ENCODE measurements at places on chromosomes 3 and 15.

- no peak for DNase-seq
Measured at GRCh38 chr15:59294574-59295260, 78.0 kb downstream of the MYO1E start.

DNA sequence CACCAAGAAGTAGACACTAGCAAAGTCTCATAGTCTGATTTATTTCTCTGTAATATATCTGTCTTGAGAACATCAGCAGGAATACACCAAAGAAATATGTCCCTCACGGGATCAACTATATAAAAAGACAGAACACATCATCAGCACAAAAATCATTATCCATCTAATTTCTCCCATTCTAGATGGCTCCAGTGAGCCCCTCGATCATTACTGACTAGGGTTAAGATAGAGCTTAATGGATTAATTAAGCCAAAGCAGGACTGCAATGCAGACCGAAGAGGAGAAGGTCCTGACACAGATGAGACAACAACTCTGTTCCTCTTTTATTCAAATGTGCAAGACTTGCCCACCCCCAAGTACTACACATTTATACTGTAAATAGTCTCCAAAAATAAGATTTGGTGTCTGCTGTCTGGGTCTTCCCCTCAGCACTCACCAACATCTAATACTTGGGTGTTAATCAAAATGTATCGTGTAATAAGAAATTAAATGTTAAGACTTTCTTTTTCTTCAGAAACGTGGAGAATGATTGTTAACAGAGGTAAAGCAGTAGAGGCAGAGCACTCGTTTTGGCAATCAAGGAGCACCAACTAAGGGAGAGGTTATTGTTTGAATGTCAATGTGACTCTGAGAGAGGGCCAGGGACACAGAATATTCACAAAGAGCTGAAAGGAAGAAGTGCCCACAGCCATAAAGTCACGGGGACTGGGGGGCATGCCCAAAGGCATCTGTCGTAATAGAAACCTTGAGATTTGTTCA, 133.6 kb downstream of the TIGIT start:
- DNase-seq: no peak

DNA sequence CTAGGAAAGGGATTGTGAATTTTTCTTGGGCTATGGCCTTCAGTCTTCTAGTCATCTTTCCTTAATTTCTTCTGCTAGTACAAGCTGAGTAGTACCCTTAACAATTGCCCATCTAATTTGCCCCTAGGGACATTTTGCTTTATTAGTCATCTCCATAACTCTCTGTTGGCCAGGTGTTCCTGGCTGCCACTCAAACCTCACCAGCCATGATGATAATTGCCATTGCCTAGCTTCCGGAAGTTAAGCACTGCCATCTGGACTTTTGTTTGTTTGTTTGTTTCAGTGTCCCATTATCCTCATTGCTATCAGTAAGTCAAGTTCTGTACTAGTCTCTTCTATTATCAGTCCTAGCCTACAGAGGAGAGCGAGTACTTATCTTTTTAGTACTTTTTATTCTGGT, 36.6 kb upstream of the UBL7 start:
- no peak for DNase-seq

DNA sequence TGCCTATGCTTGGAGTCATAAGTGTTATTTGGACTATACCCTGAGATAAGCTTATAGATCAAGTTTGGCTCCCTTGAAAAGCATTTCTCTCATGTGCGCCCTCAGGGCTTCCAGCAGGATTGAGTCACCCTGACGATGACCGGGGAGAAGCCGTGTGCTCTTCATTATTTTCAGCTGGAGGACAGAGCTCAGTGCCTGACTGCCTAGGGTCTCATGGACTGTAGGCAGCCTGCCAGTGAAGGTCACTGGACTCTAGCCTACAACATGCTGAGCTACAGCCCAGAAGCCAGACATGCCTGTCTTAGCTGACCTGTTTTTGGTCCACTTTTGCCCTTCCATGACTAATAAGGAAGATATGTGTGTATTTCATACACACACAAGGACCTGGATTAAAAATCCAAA, 31.6 kb upstream of the NUDT16 start:
- DNase-seq: no peak

DNA sequence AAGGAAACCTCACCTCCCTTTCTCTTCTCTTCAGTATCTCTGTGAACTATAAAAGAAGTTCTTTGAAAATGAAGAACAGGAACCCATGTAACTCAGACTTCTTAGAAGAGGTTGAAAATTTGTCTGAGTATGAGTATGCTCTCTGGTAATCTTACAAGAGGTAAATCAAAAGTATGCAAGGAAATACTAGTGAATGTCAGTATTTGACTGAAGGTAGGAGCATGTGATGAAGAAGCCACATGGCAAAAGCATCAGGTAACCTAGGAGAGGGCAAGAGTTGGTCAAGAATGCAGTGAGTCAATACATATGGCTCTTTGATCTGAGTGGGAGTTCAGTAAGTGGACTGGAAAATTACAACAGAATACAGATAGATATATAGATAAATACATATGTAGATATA, 133.0 kb upstream of the NECTIN3 start:
- DNase-seq: no peak

- DNase-seq: no peak
Measured at GRCh38 chr3:50390508-50391224, 31.3 kb upstream of the TMEM115 start.

DNA sequence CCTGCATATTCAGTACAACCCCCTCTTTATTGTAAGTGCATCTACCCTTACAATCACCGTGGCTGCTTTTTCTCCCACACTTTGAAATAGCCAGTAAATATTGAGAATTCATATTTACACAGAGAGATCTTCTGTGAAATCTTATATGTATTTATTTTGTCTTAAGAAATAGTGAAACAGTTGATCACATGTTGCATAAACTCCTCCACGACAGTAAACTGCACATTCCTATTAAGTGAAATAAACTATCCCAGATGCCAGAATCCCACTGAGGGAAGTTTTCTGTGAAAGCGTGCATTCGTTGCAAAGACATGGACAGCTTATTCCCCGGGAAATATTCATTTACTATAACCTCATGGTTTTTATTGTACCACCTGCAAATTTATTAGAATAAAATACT, 796.0 kb downstream of the ROBO2 start:
- DNase-seq: no peak

- DNase-seq: no peak
Measured at GRCh38 chr3:47010111-47010712, 30.7 kb downstream of the NBEAL2 start.

- DNase-seq: no peak
Measured at GRCh38 chr15:36863570-36863969, 236.8 kb downstream of the MEIS2 start.

- DNase-seq: no peak
Measured at GRCh38 chr3:151477591-151478334, 16.9 kb upstream of the IGSF10 start.

- no peak for DNase-seq
Measured at GRCh38 chr15:58521293-58521991, 89.7 kb downstream of the LIPC start.

DNA sequence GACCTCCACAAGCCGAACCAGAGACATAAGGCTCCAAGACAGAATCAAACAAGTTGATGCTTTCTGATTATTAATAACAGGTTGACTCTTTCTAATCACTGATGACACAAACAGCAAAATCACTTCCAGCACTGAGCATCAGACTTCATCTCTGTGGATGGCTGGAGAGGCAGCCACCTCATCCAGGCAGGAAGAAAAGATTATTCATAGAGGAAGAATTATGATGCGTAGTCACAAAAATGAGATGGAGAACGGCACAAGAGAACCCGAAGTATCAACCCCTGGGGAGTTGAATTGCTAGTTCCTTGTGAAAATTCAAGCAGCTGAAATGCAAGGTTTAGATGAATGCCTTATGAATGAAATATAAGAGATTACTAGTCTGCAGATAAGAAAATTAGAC, 49.9 kb upstream of the LMCD1 start:
- no peak for DNase-seq

GRCh38 chr3:166263460-166263859, 426.2 kb upstream of the BCHE start:
- DNase-seq: no peak

GRCh38 chr3:104908761-104909160, 457.9 kb upstream of the ALCAM start:
- no peak for DNase-seq

GRCh38 chr3:29577250-29577649, 296.4 kb downstream of the RBMS3 start:
- no peak for DNase-seq

DNA sequence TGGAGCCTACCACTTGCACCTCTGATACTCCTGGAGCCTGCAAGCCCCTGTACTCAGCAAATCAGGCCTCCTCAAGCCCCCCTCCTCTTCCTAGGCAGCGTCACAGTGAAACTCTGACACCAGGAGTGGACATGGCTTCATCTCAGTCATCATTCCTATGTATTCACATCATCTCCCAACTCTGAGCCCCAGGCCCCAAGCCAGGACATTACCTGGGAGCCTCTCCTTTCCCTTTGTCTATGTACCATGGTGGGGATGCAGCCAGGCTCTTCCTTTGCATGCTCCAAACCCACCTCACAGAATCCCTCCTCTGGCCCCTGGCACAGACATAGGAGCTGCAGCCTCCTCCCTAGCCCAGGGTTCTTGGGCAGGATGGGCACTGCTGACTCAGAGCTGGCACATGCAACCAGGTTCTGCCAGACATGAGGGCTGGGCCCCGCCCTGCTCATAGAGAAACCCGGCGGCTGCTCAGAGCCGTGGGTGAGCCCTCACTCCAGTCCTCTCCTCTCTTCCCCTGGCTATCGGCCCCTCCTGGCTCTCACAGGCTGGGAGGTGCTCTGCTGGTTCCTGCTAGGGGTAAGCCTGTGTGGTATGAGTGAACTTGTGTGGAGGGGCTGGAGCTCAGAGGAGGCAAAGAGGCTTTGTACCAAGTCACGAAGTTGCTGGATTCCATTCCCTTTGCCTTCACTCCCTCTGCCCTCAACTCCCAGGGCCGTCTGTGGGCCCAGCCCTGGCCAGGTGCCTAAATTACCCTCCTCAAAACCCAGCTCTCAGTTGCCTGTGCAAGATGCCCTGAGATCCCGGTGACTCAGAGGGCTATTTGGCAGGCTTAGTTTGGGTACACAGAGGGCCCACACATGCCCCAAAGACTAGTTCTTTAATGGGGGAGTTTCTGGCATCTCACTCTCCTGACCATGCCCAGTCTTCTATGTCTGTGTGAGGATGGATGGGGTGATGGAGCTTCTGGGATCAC, 1.9 kb upstream of the PLCD1 start:
- DNase-seq: peak; percentile 31

DNA sequence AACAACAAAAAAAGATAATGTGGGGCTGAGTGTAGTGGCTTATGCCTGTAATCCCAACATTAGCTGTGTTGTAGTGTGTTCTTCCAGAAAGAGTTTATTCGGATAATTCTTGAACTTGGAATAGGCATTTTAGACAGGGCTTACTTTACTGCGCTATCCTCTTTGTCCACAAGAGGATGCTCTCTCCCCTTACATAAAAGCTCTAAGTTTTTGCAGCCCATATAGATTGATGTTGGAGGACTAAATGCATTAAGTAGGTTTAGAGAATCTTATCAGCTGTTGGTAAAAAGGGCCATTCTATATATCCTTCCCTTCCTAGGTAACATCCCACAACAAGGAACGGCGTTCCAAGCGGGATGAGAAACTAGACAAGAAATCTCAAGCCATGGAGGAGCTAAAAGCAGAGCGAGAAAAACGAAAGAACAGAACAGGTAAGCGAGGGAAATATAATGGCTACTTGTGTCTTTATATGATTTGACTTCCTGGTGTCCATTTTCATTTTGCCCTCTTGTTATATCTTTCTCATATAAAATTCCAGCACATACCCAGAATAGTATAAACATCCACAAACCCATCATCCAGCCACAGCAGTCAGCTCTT, 27.8 kb upstream of the ITPKA start:
- no peak for DNase-seq

Measured in stimulated activated naive CD8-positive, alpha-beta T cell treated with anti-CD3 and anti-CD28 coated beads, Interleukin-15, Interleukin-2, amounts not matched to agents 100 U/mL and 50 U/mL, for 24 hours (primary cell).